ENCODE measurements at places on chromosomes 16 and 17.

DNA sequence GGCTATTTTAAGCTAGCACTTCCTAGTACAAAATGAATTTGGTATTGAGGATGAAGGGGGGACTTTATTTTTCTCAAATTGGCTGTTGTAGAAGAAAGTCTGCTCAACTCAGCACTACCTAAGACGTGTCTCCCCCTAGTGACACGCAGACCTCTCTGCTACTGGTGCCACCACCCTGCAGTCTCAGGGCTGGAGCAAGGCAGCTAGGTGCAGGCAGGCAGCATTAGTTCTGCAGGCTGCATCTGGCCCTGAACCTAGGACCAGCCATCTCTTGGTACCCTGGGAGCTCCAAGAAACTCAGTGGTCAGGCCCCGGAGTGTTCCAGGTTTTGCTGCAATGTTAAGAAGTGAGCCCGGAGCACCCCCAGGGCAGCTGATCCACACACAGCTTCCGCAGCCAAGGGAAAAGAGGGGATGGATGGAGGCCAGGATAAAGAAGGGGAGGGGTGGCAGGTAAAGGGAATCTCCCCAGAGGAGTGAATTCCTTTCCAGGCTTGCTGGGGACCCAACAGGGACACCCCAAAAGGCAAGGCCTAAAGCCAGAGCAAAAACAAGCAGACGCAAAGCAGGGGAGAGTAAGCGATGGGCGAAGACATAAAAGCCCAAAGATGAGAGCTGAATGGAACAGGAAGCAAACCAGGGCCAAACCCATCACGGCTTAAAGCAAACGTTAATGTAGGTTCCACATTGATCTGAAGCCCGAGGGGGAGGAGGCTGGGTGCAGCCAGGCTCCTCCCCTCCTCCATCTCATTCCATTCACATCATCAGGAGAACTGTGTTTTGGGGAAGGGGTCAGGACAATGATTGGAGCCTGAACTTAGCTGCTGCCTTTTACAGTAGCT, 200.5 kb downstream of the ZFHX3 start:
- peak; percentile 3 for DNase-seq

DNA sequence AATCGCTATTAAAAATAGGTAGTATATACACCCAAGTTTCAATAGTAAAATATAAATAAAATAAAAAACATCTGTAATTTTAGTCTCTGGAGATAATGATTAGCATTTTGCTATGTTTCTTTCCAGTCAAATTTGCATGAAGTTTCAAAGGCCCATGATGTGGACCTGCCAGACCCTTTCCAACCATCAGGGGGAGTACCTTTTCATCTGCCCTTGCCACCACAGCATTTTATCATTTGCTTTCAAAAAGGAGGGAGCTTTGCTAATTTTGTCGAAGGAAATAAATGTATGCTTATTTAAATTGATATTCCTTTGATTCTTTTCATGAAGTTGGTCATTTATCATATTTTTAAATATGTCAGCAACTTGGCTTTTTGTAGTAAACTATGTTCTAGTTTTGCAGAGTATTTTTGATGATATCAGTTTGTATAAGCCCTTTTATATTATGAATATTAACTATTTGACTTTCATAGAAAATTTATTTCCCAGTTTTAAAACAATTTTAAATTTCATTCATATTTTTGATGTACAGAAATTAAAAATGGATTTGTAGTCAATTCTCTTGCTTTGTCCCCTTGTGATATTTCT, 115.2 kb upstream of the NETO2 start:
- DNase-seq, result peak; percentile 58

- DNase-seq, result no peak
Observed at GRCh38 chr16:57001026-57001679, 11.8 kb downstream of the NLRC5 start.

DNA sequence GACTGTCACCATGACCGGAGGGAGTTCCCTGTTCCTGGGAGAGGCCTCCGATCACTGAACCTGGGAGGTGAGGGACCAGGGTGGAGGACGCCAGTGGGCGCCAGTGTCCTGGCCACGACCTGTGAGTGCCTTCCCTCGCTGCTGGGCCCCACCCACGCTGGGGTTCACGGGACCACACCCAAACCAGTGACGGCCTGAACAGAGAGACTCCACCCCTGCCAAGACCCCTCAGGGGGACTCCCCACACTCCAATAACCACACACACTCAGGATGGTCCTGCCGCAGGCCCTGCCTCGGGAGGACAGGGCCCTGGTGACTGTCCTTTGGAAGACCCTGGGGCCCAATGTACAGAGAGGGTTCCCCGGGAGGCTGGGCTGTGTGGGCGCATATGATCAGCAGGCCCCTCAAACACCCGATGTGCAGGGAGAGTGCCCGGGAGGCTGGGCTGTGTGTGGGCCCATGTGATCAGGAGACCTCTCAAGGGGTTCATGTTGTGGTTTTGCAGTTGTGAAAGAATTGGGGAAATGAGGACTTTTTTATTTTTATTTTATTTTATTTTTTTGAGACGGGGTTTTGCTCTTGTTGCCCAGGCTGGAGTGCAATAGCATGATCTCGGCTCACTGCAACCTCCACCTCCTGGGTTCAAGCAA, 26.6 kb downstream of the TPSD1 start:
- no peak for DNase-seq

- DNase-seq, result no peak
Observed at GRCh38 chr16:75446416-75446815, 13.1 kb upstream of the CFDP1 start.

GRCh38 chr17:55303701-55304145, 39.0 kb downstream of the HLF start:
- DNase-seq, result no peak

DNA sequence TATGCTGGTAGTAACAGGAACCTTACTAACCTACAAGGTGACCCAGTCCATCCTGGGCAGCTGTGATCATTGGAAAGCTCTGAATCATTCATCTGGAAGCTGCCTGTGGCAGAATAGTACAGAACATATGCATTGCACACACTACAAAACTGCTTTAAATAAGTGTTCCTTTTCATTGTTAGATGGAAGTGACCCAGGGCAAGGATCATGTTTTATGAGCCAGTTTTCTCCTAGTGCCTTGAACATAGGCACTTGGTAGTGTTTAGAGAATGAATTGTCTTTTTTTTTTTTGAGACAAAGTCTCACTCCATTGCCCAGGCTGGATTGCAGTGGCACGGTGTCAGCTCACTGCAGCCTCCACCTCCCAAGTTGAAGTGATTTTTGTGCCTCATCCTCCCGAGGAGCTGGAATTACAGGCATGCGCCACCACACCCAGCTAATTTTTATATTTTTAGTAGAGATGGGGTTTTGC, 55.4 kb downstream of the TENT4B start:
- peak; percentile 9 for DNase-seq

- DNase-seq, result no peak
Observed at GRCh38 chr16:49534901-49535610, 161.5 kb downstream of the C16orf78 start.

DNA sequence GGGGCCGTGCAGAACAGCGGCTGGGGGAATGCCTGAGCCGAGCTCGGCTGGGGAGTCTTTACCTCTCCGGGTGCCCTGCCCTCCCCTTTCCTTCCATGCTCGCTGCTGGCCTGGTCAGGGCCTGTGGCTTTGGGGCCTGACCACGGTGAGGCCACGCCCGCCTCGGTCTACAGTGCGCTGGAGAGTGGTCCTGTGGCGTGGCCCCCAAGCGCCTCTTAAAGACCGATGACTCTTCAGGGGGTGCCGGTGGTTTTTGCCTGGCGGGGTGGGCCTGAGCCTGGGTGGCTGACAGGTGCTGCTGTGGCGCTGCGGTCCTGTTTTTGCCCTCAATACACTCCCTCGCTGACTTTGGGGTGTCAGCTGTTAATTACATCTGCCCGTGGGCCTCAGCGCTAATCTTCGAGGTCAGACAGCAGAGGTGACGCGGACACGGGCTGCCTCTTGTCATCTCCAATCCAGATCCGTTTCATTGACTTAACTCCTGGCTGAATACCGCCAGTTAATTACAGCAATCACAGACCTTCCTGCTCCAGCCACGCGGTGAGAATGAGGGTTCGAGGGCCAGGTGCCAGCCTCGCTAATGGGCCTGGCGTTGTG, 29.7 kb downstream of the GSE1 start:
- DNase-seq, result peak; percentile 49

- DNase-seq, result no peak
Observed at GRCh38 chr17:75098861-75099260, 10.9 kb upstream of the ARMC7 start.

- DNase-seq, result peak; percentile 97
Observed at GRCh38 chr17:17416400-17417360, 60.1 kb upstream of the MED9 start.

DNA sequence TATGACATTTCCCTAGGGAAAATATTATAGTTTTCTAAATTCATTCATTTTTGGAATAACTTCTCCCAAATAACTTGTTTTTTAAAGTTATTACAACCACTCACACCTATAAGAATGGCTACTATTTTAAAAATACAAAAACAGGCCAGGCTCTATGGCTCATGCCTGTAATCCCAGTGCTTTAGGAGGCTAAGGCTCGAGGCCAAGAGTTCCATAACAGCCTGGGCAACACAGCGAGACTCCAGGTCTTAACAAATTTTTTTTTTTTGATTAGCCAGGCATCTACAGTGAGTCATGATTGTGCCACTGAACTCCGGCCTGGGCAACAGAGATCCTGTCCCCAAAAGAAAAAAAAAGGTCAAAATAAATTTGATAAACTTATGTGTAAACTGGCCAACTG, 43.6 kb upstream of the YPEL2 start:
- no peak for DNase-seq

DNA sequence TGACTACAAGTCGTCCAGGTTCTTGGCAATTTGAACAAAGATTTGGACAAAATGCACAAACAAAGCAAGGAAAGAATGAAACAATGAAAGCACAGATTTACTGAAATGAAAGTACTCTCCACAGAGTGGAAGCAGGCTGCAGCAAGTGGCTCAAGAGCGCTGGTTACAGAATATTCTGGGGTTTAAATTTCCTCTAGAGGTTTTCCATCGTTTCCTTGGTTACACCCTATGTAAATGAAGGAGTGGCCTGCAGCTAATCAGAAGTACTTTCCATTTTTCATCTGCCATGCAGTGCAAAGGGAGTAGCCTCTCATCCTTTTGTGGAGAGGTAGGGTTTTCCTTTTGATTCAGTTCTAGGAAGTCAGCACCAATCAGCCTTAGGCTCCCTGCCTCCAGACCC, 11.8 kb downstream of the STXBP4 start:
- peak; percentile 6 for DNase-seq

- no peak for DNase-seq
Observed at GRCh38 chr16:71264299-71264698, 24.9 kb downstream of the CMTR2 start.

DNA sequence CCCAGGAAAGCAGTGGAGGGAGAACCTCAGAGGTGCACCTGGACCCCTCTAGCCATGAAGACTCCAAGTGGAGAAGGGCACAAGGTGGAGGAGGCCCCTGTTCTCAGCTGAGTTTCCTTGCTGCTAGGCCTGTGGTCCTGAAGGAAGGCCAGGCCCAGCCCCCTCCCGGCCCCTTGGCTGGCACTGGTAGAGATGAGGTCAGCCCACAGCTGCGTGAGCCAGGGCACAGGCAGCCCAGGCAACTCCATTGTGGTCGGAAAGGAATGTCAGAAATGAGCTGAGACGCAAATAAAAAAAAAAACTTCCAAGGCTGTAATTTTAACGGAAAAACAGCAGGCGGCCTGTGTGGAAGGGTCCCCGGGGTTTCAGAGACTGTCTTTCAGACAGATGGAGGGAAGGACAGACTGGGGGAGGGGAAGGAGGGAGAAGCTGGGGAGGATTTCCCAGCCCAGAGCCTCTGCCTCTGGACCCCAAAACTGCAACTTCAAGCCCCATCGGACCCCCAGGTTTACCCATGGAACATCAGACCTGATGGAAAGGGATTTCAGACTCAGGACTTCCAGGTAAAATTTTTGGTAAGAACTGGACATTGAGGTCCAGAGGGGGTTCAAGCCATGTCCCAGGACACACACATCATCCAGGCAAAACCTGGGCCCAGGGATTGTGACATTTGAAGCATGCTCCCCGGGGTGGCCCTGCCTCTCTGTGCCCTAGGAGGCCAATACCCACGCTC, 25.6 kb upstream of the MRPS23 start:
- DNase-seq, result peak; percentile 21

GRCh38 chr17:9456330-9456729, 119.3 kb downstream of the STX8 start:
- no peak for DNase-seq

- no peak for DNase-seq
Observed at GRCh38 chr16:13038591-13038990, 137.2 kb downstream of the SHISA9 start.

GRCh38 chr16:2675714-2676113, 6.6 kb upstream of the KCTD5 start:
- no peak for DNase-seq

- DNase-seq, result peak; percentile 61
Observed at GRCh38 chr16:57676553-57677085, 8.5 kb downstream of the ADGRG3 start.

DNA sequence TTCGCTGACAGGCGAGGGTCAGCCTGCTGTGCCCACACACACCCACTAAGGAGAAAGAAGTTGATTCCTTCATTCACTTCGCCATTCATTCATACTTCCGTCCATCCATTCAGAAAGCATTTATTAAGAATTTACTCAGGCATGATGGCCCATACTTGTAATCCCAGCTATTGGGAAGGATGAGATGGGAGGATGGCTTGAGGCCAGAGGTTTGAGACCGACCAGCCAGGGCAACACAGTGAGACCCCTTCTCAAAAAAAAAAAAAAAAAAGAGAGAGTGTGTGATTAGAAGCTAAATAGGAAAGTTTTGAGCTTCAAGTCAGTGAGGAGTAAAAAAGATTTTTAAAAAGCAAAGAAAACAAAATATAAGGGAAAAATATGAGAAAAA, 8.7 kb downstream of the CES2 start:
- DNase-seq, result no peak

GRCh38 chr17:3558603-3559269, 1.1 kb upstream of the TRPV3 start:
- peak; percentile 99 for DNase-seq

- DNase-seq, result peak; percentile 81
Observed at GRCh38 chr17:62860962-62861873, 53.1 kb upstream of the MARCHF10 start.

- no peak for DNase-seq
Observed at GRCh38 chr16:5108505-5109158, 11.0 kb upstream of the EEF2KMT start.

DNA sequence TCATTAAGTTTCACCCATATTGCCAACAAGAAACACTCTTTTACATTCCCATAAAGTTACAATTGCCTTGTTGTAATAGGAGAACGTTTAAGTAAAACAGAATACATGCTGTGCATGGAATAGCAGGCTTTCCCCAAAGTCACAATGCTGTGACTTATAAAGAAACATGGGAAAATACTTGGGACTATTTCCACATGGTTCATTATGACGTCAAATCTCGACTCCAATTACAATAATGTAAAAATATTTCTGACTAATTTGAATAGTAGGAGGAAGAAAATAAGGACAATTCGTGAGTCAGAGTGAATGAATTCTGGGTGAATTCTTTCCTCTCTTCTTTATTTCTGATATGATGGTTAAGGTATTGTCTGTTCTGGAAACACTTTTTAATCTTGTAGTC, 52.8 kb downstream of the CDH11 start:
- DNase-seq, result no peak

GRCh38 chr17:61904094-61904710, 23.6 kb downstream of the INTS2 start:
- no peak for DNase-seq

GRCh38 chr16:23901178-23902033, 65.6 kb downstream of the PRKCB start:
- DNase-seq, result no peak
